Inflammatory macrophage treated with lipopolysaccharide for 4 hours (primary cell): ENCODE measurements at places on chromosomes 4 and X.

DNA sequence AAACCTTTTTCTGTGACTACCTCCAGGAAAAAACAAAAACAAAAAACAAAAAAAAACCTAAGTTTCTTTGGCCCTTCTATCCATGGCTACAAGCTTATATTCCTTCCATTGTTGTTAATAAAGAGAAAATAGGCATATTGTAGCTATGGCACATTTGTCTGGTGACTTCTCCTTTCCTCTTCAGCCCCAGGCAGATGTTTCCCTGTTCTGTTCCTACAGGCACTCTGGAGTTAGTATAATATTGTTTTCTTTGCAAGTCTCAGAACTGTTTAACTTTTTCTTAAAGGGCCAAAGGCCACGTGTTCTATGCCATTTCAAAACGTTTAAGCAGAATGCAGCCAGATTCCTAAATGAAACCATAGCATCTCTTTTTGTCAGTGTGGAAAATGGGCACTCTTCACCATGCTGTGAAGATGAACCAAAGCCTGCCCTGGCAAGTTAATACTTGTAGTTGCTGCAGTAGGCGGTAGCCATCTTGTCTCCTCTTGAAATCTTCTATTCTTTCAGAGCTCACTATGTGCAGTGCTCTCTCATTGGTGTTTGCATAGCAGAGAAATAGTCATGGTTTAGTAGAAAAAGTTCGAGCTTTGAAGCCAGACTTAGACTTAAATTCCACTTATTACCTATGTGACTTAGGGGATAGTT is 44.8 kb upstream of the MTMR1 start:
- no peak for DNase-seq

GRCh38 chr4:37685161-37685822 is 884 bp downstream of the RELL1 start:
- DNase-seq: peak; percentile 50

DNA sequence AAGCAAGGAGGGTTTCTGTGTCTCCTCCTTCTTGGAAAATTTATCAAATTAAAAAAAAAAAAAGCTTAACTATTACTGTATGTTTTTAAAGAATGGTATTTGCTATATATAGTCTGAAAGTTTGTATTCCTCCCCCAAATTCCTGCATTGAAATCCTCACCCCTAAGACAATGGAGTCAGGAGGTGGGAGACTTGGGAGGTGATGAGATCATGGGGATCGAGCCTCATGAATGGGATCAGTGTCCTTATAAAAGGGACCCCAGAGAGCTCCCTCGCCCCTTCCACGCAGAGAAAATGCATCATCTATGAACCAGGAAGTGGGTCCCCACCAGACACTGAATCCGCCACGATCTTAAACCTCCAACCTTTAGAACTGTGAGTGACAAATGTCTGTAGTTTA is 50.1 kb downstream of the DHRSX start:
- DNase-seq: no peak

GRCh38 chr4:141652161-141652778 is 15.9 kb downstream of the IL15 start:
- DNase-seq: no peak

- no peak for DNase-seq
Observed at GRCh38 chrX:122622795-122623194, 561.3 kb upstream of the GRIA3 start.

- DNase-seq: peak; percentile 33
Observed at GRCh38 chr4:38109370-38109769, 149.2 kb downstream of the PTTG2 start.

- no peak for DNase-seq
Observed at GRCh38 chrX:124606724-124607123, 260.4 kb downstream of the SH2D1A start.

DNA sequence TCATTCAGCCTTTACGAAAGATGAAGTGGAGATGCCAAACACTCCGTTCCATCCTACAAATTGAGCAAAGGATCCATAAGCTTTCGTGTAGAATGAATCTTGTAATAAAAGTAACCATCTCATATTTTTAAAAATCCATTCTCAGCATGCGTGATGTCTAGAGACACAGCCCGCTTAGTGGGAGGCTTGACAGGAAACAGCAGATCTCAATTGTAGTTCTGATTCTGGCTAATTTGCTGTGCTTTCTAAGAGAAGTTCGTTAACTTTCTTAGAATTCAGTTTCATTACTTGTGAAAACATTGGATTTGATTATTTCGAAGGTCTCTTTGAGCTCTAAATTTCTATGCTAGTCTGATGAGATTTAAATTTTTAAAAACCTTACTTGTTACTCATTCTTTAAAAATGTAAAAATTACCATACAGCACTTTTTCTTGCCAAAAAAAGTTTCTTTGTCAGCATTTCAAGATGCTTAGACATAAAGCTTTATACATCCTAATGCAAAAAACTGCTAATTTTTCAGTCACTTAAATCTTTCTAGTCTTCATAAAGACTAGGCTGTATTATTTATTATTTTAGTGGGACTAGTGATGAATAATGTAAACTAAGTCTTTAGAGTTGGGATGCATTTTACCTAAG is 66.9 kb upstream of the NEIL3 start:
- no peak for DNase-seq

DNA sequence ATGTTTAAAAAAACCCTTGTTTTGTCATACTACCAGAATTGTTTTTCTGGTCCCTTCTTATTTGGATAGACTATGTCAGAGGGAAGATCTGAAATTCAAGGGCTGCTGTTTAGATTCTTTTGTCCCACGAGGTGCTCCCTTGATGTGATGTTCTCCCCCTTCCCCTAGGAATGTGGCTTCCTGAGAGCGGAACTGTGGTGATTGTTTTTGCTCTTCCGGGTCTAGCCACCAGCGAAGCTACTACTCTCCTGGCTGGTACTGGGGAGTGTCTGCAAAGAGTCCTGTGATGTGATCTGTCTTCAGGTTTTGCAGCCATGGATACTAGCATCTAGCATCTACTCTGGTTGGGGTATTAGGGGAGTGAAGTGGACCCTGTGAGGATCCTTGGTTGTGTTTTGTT is 271.1 kb downstream of the DCAF12L2 start:
- no peak for DNase-seq

DNA sequence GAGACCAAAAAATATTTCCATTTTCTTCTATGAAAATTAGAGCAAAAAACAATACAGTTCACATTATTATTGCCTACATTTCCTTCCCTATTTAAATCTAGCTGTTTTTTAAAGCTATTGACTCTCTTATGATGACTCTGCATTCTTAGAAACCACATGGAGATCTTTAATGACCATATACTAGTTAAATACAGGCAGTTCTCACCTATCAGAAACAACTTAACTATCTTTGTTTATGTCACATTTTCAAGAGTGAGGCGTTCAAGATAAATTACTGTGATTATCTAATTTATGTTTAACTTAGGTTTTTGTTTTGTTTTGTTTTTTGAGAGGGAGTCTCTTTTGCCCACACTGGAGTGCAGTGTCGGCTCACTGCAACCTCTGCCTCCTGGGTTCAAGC is 3.0 kb downstream of the CISD2 start:
- DNase-seq: peak; percentile 11

DNA sequence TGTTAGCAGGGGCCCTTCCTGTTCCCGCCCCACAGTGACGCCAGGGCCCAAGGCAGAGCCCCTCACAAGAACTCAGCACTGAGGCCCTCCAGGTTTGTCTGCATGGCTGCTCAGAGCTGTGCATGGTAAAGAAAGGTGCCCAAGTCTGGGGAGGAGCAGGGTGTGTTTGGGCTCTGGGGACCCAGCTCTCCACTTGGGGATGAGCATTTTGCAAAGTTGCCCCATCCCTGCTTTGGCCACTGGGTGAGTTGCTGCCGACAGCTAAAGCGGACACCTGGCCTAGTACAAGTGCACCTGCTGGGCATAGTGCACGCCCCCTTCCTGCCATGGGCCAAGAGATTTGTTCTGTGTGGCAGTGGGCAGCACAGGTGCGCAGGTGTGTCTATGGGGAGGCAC is 2.0 kb upstream of the MXD4 start:
- DNase-seq: no peak

DNA sequence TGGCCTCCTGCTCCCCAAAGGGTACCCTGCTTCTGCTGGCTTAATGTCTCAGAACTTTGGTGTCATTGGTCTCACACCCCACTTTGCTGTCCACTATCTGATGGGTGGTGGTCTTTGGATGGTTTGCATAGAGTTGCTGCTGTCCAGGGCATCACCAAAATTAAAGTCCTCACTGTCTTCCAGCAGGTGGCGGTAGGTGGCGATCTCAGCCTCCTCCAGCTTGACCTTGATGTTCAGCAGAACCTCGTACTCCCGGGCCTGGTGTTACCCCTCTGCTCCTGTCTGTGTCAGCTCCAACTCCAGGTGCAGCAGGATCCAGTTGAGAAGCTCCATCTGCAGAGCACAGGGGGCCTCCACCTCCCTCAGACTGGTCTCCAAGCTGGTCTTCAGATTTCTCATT is 1169.5 kb upstream of the PABPC4L start:
- peak; percentile 4 for DNase-seq
